Bronchus fibroblast of lung (primary cell): ENCODE measurements at places on chromosomes 16 and 17. TPM values are rescaled to one million over a fixed set of nuclear protein-coding genes. Genes with fewer than 3 reads are reported as not detected.

The MPP2 gene
- 1.6 and 2.9 TPM in 2 replicates for total RNA-seq

The IGF2BP1 gene
- total RNA-seq = 9.7 and 10.3 TPM in 2 replicates

The CRYM gene
- not detected in 2 replicates for total RNA-seq

The SYNGR3 gene
- 4.2 and 8.4 TPM in 2 replicates for total RNA-seq

The SEZ6 gene
- not detected in 2 replicates for total RNA-seq

The FBXW10B gene
- under 0.01 and 0.59 TPM in 2 replicates for total RNA-seq

The SRRM2 gene
- 43.3 and 52.5 TPM in 2 replicates for total RNA-seq

The CFAP20 gene
- total RNA-seq = 47.6 and 47.9 TPM in 2 replicates

The GCGR gene
- not detected in 2 replicates for total RNA-seq

The PARD6A gene
- total RNA-seq = 1.8 and 3.0 TPM in 2 replicates

The MRPL12 gene
- total RNA-seq = 123 and 155 TPM in 2 replicates

The KRTAP9-8 gene
- not detected in 2 replicates for total RNA-seq

The DNAH17 gene
- total RNA-seq = not detected in 2 replicates

The KRTAP4-6 gene
- total RNA-seq = not detected in 2 replicates

The VAT1L gene
- total RNA-seq = 7.6 and 8.7 TPM in 2 replicates

The SLC25A10 gene
- 32.7 and 38.0 TPM in 2 replicates for total RNA-seq
